Activated CD8-positive, alpha-beta memory T cell treated with anti-CD3 and anti-CD28 coated beads, Interleukin-2, amount 50 U/mL, for 48 hours (primary cell): ENCODE measurements at places on chromosomes 16 and 17.

DNA sequence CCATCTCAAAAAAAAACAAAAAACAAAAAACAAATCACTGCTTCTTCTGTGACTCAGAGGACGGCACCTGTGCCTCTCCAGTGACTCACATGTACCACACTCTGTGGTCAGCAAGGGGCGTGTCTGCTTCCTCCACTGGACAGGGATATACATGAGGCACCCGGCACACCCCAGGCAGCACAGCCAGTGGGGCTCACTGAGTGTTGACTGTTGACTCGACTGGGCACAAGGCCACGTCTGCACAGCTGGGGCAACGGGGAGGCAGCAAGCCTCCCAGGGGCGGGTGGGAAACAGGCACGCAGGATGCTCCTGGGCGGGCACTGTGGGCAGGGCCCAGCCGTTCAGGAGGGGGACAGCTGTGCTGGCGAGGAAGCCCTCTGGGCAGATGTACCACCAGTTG is 64.1 kb downstream of the TIMM22 start:
- no peak for DNase-seq

DNA sequence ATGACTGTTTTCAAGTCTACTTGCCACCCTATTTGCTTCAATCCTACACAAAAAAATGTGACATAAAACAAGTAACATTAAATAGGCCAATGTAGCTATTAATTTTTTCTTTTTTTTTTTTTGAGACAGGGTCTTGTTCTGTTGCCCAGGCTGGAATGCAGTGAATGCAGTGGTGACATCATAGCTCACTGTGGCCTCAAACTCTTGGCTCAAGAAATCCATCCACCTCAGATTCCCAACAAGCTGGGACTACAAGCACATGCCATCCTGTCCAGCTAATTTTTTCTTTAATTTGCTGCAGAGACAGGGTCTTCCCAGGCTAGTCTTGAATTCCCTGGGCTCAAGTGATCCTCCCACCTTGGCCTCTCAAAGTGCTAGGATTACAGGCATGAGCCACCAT is 29.4 kb downstream of the ANKFY1 start:
- DNase-seq, result no peak

GRCh38 chr16:80231888-80232287 is 308.9 kb upstream of the DYNLRB2 start:
- DNase-seq, result no peak

- no peak for DNase-seq
Measured at GRCh38 chr17:49787884-49788477, 500 bp upstream of the KAT7 start.

DNA sequence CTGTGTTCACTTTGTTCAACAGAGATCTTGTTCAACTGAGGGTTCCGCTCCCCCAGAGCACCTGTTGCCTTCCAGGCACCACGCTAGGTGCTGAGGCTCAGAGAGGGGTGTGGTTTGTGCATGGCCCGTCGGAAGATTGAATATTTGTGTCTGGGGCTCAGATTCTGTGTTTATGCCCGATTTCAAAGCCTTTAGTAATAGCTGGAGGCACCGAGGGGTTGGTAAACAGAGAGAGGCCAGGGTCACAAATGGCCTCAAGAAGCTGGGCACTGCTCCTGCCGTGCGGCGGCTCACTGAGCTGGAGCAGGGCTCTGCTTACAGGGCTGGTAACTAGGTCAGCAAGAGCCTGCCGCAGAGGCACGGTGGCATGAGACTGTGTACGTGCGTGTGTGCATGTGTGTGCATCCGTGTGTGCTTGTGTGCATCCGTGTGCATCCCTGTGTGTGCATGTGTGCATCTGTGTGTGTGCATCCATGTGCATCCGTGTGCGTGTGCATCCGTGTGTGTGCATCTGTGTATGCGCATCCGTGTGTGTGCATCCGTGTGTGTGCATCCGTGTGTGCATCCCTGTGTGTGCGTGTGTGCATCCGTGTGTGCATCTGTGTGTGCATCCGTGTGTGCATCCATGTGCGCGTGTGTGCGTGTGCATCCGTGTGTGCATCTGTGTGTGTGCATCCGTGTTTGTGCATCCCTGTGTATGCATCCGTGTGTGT is 5.4 kb downstream of the ITGAE start:
- DNase-seq, result peak; percentile 61
